ENCODE measurements at places on chromosomes 1 and 21. TPM values are rescaled to one million over a fixed set of nuclear protein-coding genes. Genes with fewer than 3 reads are reported as not detected.

ZMPSTE24 gene
- total RNA-seq: 51.0 TPM

DNA sequence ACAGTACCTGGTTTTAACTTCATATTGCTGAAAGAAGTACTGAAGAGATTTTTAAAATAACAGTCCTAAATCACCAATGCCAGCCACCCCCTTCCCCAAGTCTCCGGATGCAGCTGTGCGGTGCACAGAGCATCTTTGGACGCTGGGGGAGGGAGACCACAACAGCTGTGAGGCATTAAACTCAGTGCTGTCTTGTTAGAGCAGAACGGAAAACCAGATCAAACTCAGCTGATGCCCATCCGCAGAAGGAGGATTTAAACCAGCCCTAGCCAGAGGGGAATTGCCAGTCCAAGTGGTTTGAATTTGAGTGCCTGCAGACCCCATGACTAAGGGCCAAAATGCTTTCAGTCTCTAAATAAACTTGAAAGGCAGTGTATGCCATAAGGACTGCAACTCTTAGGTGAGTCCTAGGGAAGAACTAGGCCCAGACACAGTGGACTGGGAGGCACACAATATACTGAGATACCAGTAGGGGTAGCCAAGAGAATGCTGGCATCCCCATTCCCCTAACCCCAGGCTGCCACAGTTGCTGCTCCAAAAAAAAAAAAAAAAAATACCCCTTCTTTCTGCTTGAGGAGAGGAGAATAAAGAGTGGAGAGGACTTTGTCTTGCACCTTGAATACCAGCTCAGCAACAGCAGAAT lies 576.2 kb downstream of the NEGR1 start:
- DNase-seq: no peak

DNA sequence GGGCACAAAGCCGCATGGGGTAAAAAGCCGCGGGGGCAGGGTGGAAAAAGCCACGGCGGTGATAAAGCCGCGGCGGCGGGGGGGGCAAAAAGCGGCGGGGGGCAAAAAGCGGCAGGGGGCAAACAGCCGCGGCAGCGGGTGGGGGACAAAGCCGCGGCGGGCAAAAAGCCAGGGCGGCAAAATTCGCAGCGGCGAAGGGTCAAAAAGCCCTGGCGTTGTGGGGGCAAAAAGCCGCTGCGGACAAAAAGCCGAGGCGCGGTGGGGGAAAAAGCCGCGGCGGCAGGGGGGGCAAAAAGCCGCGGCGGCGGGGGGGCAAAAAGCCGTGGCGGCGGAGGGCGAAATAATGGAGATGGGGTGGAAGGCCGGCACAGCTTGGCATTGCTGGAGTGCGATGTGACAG lies 3902.9 kb downstream of the SRGAP2C start:
- no peak for DNase-seq

DNA sequence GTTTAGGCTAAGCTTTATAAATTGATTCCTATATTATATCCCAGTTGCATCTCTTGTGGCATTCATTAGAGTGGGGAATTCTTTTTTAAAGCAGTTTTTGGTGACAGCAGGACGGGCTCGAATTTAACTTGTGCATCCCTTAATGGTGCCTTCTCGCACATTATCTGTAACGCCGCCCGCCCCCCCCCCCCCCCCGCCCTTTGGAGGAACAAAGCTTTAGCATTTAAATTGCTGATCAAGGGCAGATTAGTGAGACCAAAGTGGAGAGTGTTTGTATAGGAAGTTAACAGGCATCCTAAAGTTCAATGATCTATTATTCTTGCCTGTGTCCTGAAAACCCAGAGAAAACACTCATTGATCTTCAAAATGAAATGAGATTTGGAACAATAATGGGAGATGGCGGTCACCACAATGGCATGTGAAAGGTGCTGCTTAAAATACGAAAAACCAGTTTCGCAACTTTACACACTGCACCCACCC lies 2.2 kb downstream of the LMO4 start:
- DNase-seq: no peak

GRCh38 chr1:35834218-35834617 lies 26.4 kb downstream of the AGO4 start:
- DNase-seq: peak; percentile 12
